ENCODE measurements at places on chromosomes 7 and 10. TPM values are rescaled to one million over a fixed set of nuclear protein-coding genes. Genes with fewer than 3 reads are reported as not detected.
A peak's percentile ranks its signal among the peaks of the same experiment; 100 is the strongest.

ZNF33A gene
- 27.1 TPM for total RNA-seq

DNAJC12 gene
- 13.2 TPM for total RNA-seq

GRCh38 chr10:121262774-121263430 is 335.3 kb downstream of the FGFR2 start:
- no peak for DNase-seq
- no peaks in the 10 kb centered on the region for H3K36me3 ChIP-seq
- H3K27me3 ChIP-seq: no peaks in the 10 kb centered on the region
- H3K4me1 ChIP-seq: no peaks in the 10 kb centered on the region

GRCh38 chr10:116451711-116452337 is 24.2 kb downstream of the PNLIPRP3 start:
- H3K4me3 ChIP-seq: no peak overlapping the region
- DNase-seq: no peak
- H3K27ac ChIP-seq: no peak overlapping the region
- no peaks in the 10 kb centered on the region for H3K4me1 ChIP-seq
- no peaks in the 10 kb centered on the region for H3K36me3 ChIP-seq

DNA sequence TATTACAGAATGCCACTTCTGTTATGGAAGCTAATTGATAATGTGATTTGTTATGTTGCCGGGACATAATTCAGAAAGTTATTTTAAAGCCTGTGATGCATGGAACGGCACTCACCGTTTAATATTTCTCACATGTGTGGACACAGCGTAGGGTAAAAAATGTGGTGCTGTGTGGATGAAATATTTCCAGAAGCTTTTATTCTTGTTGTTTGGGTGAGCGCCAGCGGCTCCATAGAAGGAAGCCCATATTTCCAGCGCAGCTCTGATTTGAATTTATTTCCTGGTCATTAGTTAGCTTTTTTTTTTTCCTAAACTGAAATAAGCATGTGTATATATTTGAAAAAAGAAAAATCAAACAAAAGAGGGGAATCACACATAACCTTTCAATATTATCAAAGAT is 20.2 kb upstream of the NKX6-2 start:
- H3K36me3 ChIP-seq: no peaks in the 10 kb centered on the region
- no peaks in the 10 kb centered on the region for H3K27me3 ChIP-seq
- no peak for DNase-seq
- no peak overlapping the region for H3K27ac ChIP-seq

PAPOLB gene
- not detected for total RNA-seq

GRCh38 chr10:117531371-117532002 is 11.1 kb upstream of the EMX2 start:
- H3K4me1 ChIP-seq: peaks cover 14% of the 10 kb centered on the region
- H3K36me3 ChIP-seq: no peaks in the 10 kb centered on the region
- peaks cover 68% of the 10 kb centered on the region for H3K27me3 ChIP-seq
- no peak overlapping the region for H3K27ac ChIP-seq
- no peak for DNase-seq
- H3K4me3 ChIP-seq: no peak overlapping the region

- no peaks in the 10 kb centered on the region for H3K4me1 ChIP-seq
- H3K4me3 ChIP-seq: no peak overlapping the region
- H3K36me3 ChIP-seq: no peaks in the 10 kb centered on the region
- no peak overlapping the region for H3K27ac ChIP-seq
- H3K27me3 ChIP-seq: no peaks in the 10 kb centered on the region
Measured at GRCh38 chr7:87416682-87417587, 58.5 kb downstream of the ABCB4 start.

H2BK1 gene
- not detected for total RNA-seq

NPTX2 gene
- not detected for total RNA-seq

PTF1A gene
- total RNA-seq: not detected

- no peak overlapping the region for H3K27ac ChIP-seq
- peaks cover 28% of the 10 kb centered on the region for H3K4me1 ChIP-seq
- no peak for DNase-seq
- H3K27me3 ChIP-seq: no peaks in the 10 kb centered on the region
- no peak overlapping the region for H3K4me3 ChIP-seq
- peaks cover 1% of the 10 kb centered on the region for H3K36me3 ChIP-seq
Measured at GRCh38 chr7:36712015-36712414, 12.3 kb downstream of the AOAH start.

- H3K4me3 ChIP-seq: no peak overlapping the region
- DNase-seq: no peak
- H3K36me3 ChIP-seq: no peaks in the 10 kb centered on the region
- no peaks in the 10 kb centered on the region for H3K27me3 ChIP-seq
- H3K27ac ChIP-seq: no peak overlapping the region
- no peaks in the 10 kb centered on the region for H3K4me1 ChIP-seq
Measured at GRCh38 chr10:90414926-90415325, 442.9 kb downstream of the HTR7 start.

GRCh38 chr10:34780818-34781380 is 34.2 kb downstream of the PARD3 start:
- H3K27ac ChIP-seq: no peak overlapping the region
- DNase-seq: peak; percentile 9
- no peaks in the 10 kb centered on the region for H3K36me3 ChIP-seq
- peaks cover 10% of the 10 kb centered on the region for H3K4me1 ChIP-seq

DNA sequence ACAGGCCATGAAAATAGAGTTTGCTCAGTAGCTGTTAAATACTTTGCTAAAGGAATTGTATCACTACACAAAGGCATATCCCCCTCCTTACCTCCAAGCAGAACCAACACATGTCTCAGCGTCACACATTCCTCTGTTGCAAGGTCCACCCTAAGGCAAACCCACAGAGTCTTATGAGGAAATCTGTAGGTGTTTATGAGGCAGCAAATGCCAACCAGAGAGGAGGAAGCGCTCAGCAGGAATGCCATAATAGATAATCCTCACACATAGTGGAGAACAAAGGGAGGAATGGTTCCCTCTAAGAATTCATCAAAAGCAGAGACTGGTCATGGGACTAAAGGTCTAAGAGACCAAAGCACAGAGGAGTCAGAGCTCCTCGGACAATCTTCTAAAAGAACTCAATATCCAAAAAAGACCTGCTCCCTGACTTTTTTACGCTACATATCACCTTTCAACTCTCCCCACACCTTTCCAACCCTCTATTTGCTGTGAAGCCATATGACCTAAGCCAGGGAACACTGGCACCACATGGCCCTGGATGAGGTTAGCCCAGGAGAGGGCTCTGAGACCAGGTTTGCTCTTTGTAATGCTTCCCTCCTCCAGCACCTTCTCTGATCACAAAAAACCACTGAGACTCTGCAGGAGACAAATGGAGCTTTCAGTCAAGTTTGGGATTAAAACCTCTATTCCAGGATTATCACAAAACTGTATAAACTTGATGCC is 7.3 kb downstream of the SLC25A13 start:
- no peak overlapping the region for H3K27ac ChIP-seq
- peaks cover 5% of the 10 kb centered on the region for H3K4me1 ChIP-seq
- no peak for DNase-seq
- no peak overlapping the region for H3K4me3 ChIP-seq
- no peaks in the 10 kb centered on the region for H3K27me3 ChIP-seq
- H3K36me3 ChIP-seq: peaks cover 10% of the 10 kb centered on the region

GRCh38 chr7:92200791-92201190 is 21.8 kb upstream of the LRRD1 start:
- no peak overlapping the region for H3K27ac ChIP-seq
- no peak overlapping the region for H3K4me3 ChIP-seq
- peaks cover 39% of the 10 kb centered on the region for H3K36me3 ChIP-seq
- no peaks in the 10 kb centered on the region for H3K27me3 ChIP-seq

GRCh38 chr10:1241322-1241890 is 185.2 kb downstream of the WDR37 start:
- peaks cover 8% of the 10 kb centered on the region for H3K27me3 ChIP-seq
- no peak overlapping the region for H3K27ac ChIP-seq
- peaks cover 14% of the 10 kb centered on the region for H3K4me1 ChIP-seq
- H3K4me3 ChIP-seq: no peak overlapping the region
- no peak for DNase-seq

MOGAT3 gene
- not detected for total RNA-seq

CCL24 gene
- total RNA-seq: not detected

CTNNA3 gene
- total RNA-seq: not detected

LRRC27 gene
- 1.9 TPM for total RNA-seq

TRPV6 gene
- not detected for total RNA-seq

GRCh38 chr10:116274064-116274904 is 1.3 kb upstream of the GFRA1 start:
- no peak for DNase-seq
- H3K4me1 ChIP-seq: peaks cover 10% of the 10 kb centered on the region
- H3K27ac ChIP-seq: no peak overlapping the region
- no peaks in the 10 kb centered on the region for H3K36me3 ChIP-seq
- H3K27me3 ChIP-seq: peaks cover 50% of the 10 kb centered on the region

PTPN20 gene
- total RNA-seq: 0.88 TPM

DNA sequence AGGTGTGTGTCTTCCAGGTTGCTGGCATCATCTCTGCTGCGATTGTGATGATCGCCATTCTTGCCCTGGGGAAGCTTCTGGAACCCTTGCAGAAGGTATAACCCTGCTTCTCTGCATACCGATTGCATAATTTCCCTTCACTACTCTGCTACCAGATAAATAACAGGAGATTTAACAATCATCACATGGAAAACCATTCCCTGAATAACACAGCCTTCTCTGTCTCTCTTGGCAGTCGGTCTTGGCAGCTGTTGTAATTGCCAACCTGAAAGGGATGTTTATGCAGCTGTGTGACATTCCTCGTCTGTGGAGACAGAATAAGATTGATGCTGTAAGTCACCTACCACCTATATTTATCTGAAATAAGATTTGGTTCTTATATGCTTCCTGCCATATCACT is 33.8 kb downstream of the SLC26A4 start:
- H3K4me1 ChIP-seq: peaks cover 4% of the 10 kb centered on the region
- H3K4me3 ChIP-seq: no peak overlapping the region
- no peaks in the 10 kb centered on the region for H3K36me3 ChIP-seq
- no peak overlapping the region for H3K27ac ChIP-seq
- no peak for DNase-seq

CLCN1 gene
- not detected for total RNA-seq

Data from activated naive CD4-positive, alpha-beta T cell treated with anti-CD3 and anti-CD28 coated beads for 36 hours (primary cell).